ENCODE measurements at places on chromosomes 5 and 9.

GRCh38 chr9:6243746-6244145 is 28.1 kb downstream of the IL33 start:
- DNase-seq = no peak

DNA sequence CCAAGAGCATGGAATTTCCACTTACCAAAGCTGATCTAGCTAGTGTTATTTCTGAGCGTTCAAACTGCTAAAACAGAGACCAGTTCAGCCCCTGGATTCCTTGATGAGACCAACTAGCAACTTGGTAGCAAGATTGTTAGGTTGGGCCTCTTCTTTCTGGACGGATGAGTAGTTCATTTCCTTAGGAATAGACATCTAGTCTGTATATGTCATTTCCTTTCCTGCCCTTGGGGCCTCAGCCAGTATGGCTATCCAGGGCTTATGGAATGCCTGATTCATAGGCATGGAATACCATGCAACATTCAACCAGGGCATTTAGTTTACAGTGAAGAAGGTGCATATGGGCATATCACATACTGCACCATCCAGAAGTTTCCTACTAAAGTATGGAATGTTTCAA is 14.5 kb upstream of the LPAR1 start:
- DNase-seq = no peak

DNA sequence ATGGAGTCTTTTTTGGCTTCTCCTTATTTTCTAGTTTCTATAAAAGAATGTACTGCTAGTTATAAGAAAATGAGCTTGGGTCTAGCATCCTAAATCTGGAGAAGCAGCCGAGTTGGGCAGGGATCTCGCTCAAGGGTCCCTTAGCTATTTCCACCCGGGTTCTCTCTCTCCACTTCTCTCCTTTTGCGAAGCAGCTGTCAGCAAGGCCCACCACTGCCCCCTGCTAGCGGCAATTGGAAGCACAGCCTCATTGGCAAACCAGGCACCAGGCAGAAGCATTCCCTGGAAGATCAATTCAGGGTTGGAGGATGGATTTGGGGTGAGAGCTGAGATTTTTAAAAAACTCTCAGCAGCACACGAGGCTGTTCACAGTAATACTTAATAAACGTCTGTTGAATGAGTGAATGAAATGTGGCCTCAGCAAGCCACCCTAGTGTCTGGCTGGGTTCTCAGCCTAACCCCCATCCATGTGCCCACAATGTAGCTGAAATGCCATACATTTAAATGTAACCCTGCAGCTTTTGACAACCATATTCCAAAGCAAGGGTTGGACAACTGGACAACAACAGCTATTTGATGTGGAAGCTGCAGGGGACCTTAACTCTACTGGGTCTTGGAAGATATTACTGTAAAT is 34.6 kb upstream of the TNIP1 start:
- peak; percentile 38 for DNase-seq

DNA sequence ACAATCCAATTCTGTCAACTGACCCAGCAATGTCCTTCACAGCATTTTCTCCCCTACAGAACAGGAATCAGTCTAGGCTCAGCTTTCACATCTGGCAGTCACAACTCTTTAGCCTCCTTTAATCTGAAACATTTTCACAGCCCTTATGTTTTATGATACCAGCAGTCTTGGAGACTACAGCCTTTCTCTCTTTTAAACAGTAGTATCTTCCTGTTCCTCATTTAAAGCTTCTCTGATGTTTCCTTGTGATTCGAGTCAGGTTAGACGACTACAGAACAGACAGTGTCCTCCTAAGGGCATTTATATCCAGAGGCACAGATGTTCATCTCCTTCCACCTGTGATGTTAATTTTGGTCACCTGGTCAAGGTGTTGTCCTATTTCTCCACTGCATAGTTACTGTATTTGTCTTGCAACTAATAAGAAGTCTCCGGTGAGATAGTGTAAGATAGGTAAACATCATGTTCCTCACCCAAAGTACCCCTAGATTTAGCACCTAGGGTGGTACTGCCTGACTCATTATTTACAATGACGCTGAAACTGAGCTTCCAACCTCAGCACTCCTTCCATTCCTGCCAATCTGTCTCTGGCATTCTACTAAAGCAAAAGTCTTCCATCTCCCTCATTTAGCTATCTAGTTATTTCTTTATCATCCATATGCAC is 20.7 kb downstream of the TTC39B start:
- no peak for DNase-seq

DNA sequence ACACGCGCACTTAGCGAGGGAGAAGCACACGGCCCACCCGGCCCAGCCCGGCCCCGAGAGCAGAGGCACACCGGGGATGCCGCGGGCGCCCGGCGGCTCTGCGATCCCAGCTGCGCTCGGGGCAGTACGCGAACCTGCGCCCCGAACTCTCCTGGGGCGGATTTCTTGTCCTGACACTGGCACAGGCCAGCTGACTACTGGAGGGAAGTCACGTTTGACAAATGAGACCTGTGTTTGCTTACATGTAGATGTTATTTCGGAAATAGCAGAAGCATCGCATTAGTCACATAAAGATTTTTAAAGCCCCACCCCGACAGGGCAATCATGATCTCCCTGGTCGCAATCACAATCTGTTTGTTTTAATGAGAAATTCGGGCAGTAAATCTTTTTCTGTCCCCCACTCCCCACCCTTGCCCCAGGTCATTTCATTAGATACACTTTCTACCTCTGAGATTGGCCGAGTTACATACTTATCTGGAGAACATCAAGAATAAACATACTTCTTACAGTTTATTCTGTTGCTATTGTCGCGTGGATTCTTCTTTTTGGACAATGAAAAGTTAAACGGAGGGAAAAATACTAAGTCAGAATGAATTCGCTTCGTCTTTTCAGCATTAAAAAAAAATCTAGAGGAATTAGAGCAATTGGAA is 518.9 kb downstream of the CTNND2 start:
- no peak for DNase-seq

DNA sequence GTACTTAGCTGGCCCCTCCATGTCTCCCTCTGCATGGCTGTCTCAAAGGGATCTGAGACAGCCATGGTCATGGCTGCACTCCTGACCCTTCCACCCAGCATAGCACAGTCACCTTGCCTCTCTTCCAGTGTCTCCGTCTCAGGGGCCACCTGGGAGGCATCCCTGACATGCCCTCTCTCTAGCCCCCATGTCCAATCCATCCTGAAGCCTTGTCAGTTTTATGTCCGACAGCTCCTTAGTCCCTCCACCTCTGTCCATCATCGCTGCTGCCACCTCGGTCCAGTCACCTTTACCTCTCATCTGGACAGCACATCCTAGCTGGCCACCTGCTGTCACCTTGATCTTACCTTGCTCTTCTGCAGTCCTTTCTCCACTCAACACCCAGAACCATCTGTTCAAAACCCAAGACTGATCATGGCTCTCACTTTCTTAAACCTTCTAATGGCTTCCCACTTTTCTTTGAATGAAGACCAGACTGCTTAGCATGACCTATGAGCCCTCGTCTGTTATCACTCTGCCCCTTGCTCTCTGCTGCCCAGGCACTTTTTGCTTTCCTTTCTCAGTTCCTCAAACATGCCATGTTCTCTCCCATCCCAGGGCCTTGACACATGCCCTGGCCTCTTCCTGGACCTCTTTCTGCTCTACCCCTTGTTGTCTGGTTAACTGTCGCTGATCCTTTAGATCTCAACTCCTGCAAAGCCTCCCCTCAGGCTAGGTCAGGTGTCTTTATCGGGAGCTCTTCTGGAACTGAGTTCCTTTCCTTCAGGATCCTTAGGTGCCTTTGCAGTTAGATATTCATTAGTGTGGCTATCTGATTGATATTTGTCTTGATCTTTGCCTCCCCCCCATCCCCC is 181.8 kb upstream of the PITX1 start:
- no peak for DNase-seq

DNA sequence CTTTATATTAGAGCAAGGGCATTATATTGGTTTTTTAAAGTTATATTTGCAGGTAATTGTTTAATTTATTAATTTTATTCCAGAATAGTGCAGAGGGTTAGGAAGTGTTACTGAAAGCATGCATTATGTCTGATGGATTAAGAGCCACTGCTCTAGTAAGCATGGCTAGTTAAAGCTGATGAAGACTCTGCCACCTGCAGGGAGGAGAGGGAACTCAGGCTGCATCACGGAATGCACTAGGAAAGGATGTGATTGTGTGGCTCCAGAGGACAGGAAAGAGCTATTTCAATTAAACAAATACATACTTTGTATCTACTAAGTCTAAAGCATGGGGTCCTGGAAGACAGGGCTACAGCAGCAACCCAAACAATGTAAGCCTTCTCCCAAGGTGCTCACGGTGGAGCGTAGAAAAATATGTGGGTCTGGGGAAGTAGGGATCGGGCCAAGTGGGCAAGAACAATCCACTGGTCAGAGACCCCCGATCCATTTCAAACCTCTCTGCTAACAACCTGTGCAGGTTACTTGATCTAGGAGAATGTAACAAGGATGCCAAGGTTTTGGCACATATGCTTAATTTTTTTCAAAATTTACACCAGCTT is 15.3 kb upstream of the GRXCR2 start:
- DNase-seq = peak; percentile 20

- DNase-seq = no peak
These were observed 20.8 kb downstream of the DAB2IP start for GRCh38 chr9:121672213-121672612.

- DNase-seq = no peak
These were observed 25.7 kb downstream of the SH3GL2 start for GRCh38 chr9:17604556-17604955.

- no peak for DNase-seq
These were observed 185.1 kb downstream of the FSTL4 start for GRCh38 chr5:133427121-133427777.

DNA sequence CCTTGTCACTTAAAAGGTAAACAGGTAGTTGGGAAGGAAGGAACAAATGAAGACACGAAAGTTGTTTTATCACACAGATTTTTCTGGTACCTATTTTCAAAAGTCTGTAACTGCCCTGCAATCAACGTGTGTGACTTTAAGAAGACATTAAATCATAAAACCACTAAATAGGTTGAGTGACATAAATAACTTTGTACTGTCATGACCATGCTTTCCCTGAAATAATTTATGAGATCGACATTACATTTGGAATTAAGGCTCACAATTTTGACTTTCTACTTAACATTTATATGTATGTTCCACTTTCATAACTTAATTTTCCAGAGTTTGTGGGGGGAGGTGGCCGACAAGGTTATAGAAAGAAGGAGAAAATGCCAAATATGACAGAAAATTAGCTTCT is 181.1 kb downstream of the MLLT3 start:
- no peak for DNase-seq

GRCh38 chr9:21078702-21079101 is 960 bp upstream of the IFNB1 start:
- DNase-seq = no peak

- DNase-seq = no peak
These were observed 62.4 kb downstream of the SREK1 start for GRCh38 chr5:66206465-66206864.

DNA sequence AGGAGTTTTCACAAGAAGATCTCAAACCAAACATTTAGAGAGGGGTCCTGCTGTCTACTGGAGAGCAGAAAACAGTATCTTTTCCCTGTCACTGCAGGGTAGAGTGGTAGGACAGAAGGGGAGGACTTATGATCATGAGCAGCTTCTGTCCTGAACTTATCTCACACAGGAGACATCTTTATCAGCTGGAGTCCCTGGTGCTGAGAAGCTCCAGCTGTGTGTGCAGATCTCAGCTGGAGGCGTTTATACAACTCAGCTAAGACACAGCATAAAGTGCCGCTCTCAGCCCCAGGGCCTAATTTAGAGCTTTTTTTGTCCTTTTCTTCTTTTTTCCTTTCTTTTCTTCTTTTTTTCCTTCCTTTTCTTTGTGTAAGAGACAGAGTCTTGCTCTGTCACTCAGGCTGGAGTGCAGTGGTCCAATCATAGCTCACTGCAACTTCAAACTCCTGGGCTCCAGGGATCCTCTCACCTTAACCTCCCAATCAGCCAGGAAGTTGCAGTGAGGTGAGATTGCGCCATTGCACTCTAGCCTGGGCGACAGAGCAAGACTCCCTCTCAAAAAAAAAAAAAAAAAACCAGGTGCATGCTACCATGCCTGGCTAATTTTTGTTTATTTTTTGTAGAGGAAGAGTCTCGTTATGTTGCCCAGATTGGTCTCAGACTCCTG is 31.9 kb downstream of the CCDC125 start:
- DNase-seq = peak; percentile 8

DNA sequence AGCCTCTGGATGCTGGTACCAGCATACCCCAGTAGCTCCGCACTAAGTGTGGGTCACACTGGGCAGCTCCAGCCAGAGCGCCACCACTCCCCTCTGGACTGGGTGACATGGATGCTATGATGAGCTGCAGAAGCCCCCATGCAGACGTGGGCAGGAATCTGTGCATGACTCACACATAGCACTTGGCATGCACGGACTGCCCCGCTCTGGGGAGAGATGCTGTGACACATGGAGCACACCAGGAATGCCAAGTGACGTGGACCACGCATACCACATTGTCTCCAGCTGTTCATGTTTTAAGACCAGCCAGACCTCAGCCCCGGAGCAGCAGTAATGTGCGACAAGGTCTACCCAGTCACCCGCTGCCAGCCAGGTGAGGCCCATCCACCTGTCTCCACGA is 64.1 kb downstream of the SEMA4D start:
- DNase-seq = no peak

- no peak for DNase-seq
These were observed 122.3 kb upstream of the POC5 start for GRCh38 chr5:75839547-75839946.

DNA sequence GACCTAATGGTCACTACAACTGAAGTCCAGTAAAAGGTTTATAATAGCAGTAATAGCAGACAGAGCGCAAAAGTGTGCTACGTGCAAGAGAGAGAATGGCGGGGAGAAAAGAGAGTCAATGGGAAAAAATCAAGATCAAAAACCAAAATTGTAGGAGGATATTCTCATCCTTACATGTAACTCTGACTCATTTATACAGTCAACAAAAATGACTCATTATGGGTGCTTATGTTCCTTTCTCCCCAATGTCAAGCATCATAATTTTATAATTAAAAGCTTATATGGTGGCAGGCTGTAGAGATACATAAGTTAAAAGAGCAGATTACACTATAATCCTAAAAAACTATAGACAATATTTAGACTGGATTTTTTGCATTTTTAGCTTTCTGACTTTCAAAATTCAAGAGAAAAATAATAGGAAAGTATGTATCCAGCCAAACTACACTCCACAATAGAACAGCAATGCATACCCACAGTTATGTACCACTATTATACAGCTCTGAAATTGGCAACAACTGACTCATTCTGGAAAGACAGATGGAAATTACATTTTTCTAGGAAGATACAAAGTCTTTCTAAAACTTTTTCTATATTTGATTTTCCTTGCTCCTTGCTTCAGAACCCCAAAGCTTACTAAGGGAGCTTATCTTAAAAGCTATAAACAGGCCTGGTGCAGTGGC is 78.4 kb downstream of the PLPP1 start:
- DNase-seq = no peak

- no peak for DNase-seq
These were observed 79.1 kb downstream of the PPIC start for GRCh38 chr5:122957457-122957856.

DNA sequence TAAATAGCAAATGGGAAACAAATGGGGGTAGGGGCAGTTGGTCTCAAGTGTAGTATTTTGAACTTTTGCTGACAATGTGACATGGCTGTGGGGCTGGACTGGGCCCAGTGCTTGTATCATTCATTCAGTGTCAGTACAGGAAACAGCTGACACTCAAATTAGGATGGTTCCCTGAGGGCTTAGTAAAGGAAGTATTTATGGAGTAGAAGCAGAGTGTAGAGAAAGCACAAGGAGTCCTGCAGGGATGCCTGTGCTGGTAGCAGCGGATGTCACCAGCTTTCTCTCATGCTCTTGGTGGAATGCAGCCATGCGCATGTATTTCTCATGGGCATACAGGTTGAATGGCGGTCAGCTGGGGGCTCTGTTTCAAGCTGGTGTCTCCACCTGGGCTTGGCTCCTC is 72.9 kb upstream of the SLC44A1 start:
- no peak for DNase-seq
